ENCODE measurements at places on chromosomes 11 and 22.

- DNase-seq: no peak
These were observed 218.9 kb upstream of the ISX start for GRCh38 chr22:34847072-34847471.

- DNase-seq: no peak
These were observed 381.6 kb upstream of the CADM1 start for GRCh38 chr11:115885535-115886421.

- DNase-seq: no peak
These were observed 370.2 kb upstream of the CHORDC1 start for GRCh38 chr11:90593099-90593498.

- DNase-seq: no peak
These were observed 48.2 kb downstream of the GLYATL2 start for GRCh38 chr11:58796333-58796732.

DNA sequence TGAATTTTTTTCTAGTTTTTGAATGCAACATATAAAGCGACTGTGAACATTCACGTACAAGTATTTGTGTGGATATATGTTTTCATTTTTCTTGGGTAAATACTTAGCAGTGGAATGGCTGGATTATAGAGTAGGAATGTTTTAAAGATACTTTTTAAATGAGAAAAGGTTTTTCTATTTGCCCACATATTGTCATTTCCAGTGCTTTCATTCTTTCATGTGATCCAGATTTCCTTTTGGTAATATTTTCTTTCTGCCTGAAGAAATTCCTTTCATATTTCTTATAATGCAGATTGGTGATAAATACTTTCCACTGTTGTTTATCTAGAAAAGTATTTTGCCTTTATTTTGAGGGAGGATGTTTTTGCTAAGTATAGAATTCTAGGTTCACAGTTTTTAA is 7.9 kb downstream of the DDB2 start:
- no peak for DNase-seq

DNA sequence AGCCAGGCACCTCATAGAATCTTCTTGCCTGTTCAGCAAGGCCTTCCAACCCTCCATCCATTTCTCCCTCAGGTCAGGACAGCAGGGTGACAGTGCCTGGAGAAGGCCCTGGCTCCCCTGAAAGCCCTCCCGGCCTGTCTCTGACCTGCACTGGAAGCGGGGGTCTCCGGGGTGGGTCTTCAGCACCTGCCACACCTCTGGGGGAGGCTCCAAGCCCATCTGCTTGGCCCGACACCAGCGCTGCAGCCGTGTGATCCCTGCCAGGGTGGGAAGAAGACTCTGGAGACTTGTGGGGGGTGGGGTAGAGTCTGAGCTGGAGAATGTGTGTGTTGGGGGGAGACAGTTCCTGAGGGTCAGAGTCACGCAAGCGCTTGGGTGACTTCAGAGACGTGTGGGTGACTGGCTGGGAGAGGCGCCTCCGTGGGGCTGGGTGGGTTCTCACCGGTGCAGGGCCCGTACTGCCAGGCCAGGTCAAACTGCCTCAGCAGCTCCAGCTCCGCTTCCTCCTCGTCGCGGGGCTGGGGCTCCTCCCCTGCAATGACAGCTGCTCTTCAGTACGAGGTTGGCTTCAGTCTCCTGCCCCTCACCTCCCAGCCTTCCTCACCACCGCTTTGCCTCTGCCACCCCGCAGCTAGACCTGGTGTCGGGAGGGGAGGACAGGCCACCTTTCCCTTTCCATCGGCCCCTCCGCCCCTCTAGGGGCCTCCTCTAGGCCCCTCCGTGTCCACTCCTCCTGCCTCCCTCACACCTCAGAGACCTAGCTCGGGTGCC is 615 bp downstream of the POLD4 start:
- no peak for DNase-seq

DNA sequence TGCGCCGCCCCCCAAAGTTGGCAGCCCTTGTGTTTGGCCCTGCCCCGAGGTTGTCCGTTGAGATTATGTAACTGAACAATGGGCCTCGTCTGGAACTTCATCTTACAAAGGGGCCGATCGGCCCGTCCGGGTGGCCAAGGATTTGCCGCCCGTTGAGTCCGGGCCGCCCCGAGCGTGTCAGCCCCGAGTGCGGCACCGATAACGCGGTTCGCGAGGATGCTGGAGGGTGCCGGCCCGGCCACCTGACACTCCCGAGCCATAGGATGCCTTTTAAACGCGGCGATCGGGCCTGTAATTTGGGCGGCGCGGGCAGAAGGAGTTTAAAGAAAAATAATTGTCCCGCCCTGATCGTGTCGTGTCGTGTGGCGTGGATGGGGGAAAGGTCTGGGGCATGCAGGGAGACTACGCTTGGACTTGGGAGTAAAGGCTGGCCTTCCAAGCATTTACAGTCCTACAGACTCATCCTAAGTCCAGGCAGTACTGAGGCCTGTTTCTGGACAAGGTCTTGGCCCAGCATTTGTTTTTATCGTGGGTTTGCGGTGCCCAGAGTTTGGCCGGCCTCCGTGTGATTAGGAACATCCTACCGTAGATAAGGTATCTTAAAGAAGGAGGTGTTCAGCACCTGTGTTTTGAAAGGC is 1.3 kb downstream of the WEE1 start:
- DNase-seq: no peak

GRCh38 chr11:129323896-129324502 is 51.6 kb upstream of the BARX2 start:
- no peak for DNase-seq

- no peak for DNase-seq
These were observed 136.0 kb downstream of the CACNA1I start for GRCh38 chr22:39706376-39707140.

GRCh38 chr11:111725621-111726020 is 40.6 kb downstream of the PPP2R1B start:
- DNase-seq: no peak

GRCh38 chr11:93188726-93189125 is 9.1 kb downstream of the SLC36A4 start:
- DNase-seq: no peak

GRCh38 chr11:27497284-27497866 is 9.2 kb downstream of the LIN7C start:
- DNase-seq: no peak

GRCh38 chr11:27367881-27368280 is 4.9 kb upstream of the CCDC34 start:
- DNase-seq: no peak

DNA sequence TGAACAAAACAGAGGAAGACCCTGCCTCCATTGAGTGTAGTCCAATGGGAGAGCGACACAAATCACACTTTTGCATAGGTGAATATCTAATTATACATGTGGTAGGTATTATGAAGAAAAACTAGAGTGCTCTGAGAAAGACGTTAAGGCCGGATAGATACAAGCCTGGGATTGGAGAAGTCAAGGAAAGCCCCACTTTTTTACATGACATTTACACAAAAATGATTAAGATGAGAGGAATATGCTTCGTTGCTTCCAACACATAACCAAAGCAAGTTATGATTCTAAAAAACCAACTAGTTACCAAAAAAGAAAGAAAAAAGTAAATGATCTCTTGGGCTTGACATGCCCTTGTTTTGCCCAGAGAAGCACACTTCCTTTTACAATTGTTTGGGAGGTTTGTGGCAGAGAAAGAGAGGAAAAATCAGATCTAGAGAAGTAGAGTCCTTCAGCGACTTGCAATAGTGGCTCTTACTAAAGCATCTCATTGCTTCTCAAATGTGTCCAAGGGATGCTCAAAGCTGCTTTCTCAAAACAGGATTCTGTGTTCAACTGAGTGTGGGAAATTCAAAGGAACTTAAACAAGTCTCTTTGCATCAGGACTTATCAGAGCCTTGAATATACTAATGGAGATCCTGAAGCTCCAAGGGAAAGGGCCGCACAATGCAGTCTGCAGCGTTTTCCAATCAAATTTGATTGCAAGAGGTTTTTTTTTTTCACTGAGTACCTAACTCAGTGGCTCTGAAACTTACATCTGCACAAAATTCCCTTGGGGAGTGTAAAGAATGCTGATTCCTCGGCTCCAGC is 38.8 kb downstream of the FLI1 start:
- no peak for DNase-seq

All from GM19239 (cell line).